ENCODE measurements at places on chromosomes 7 and 10.

DNA sequence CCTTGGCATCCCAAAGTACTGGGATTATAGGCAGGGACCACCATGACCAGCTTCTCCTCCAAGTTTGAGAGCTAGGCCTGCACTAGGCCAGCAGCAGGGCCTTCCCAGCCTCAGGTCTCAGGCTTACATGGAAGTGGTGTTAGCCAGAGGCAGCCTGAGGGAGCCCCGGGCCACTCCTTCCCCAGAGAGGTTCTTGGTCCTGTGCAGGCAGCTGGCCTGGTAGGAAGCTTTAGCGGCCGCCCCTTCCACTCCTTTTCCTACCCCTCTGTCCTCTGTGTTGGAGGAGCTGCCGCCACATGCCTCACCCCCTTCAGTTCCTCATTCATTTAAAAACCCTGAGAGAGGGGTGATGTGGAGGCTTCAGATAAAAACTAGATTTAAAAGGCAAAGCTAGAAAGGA is 40.3 kb downstream of the TSPAN15 start:
- no peak for DNase-seq

- peak; percentile 49 for DNase-seq
Observed at GRCh38 chr7:129950191-129950932, 2.4 kb downstream of the UBE2H start.

DNA sequence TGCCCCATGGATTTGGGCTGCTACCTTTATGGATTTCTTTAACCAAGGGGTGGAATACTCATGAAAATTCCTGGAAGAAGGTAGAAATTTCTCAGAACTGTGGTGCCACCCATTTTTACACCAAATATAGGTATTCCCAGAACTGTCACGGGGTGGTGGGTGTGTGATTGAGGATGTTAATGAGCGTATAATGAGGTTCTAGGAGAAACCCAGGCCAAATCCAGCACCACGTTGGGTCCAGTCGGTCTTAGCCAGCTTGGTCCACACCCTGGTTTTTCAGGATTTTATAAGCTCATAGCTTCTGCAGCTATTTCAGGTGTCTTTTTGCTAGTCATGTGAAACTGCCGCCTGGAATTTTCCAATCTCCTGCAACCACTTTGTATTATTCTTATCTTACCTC is 83.3 kb downstream of the HECW1 start:
- DNase-seq = no peak

DNA sequence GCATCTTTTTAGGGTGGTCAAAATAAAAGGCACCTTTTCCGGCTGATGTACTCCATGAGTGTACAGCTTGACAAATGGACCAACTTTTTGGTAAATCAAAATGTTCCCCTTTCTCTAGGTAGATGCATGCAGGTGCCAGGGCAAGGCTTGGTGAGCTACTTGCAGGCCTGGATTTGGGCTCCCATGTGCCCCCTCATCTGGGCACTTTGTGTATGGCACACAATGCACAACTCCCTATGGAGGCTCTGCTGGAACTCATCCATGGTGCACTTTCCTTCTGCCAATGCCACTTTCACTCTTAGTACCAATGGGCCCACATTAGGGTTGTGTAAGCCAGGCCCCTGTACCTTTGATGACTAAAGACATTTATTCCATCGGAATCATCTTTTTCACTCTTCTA is 300.8 kb downstream of the SDHAF3 start:
- DNase-seq = no peak

- no peak for DNase-seq
Observed at GRCh38 chr7:30937416-30937815, 25.8 kb downstream of the AQP1 start.

DNA sequence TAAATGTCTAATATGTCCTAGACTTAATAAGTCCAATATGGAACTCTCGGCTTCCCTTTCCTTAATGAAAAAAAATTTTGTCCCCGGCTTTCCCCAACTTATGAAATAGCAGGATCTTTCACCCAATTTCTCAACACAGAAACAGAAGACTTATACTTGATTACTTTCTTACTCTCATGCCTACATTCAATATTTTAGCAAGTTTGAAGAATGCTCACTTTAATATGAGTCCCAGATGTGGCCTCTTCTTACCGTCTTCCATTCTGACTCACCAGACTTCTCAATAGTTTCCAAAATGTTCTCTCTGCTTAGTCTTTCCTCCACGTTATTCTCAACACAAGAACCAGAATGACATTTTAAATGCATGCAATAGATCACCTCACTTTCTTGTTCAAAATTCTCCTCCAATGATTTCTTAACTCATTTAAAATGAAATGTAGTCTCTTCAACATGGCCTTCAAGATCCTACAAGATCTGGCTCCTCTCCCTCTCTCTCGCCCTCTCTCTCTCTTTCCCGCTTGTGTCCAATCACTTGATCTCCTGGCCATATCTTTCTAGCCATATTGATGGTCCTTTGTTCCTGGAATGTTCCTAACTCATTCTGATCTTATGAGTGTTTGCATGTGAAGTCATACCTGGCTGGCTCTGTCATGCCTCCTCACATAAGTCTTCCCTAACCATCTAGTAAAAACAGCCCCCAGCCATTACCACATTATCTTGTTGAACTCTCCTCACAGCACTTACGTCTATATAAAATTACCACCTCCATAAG is 119.7 kb upstream of the FAM3C start:
- no peak for DNase-seq

DNA sequence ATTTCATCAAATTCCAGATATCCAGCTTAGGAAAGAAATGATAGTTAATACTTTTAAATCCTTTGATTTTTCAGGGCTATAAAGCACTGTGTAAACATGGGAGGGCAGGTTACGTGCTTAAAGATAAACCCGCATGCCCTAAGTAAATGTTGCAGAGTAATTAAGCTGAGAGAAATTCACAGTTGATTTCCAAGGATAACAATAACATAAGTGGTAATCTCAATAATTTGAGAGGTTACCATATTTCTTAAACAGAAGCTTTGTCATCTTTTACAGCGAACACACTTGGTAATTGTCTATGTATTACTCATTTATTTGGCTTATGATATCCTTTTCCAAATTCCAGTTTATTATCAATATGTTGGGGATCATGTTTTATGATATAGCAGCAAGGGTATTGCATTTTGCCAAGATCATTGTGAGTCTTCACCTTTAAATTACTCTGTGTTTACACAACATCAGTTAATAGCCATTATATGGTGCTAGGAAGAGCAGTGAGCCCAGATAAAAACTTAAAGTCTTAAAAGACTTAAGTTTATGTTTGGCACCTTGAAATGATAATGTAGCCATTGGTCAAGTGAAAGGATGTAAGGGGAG is 15.4 kb downstream of the MGAM start:
- DNase-seq = no peak

GRCh38 chr10:14349081-14349480 is 18.4 kb upstream of the FRMD4A start:
- peak; percentile 54 for DNase-seq

GRCh38 chr10:97647556-97647955 is 7.1 kb downstream of the PI4K2A start:
- no peak for DNase-seq

- DNase-seq = no peak
Observed at GRCh38 chr10:118216571-118217170, 125.5 kb downstream of the FAM204A start.

- DNase-seq = no peak
Observed at GRCh38 chr10:1378473-1378872, 322.3 kb downstream of the WDR37 start.

DNA sequence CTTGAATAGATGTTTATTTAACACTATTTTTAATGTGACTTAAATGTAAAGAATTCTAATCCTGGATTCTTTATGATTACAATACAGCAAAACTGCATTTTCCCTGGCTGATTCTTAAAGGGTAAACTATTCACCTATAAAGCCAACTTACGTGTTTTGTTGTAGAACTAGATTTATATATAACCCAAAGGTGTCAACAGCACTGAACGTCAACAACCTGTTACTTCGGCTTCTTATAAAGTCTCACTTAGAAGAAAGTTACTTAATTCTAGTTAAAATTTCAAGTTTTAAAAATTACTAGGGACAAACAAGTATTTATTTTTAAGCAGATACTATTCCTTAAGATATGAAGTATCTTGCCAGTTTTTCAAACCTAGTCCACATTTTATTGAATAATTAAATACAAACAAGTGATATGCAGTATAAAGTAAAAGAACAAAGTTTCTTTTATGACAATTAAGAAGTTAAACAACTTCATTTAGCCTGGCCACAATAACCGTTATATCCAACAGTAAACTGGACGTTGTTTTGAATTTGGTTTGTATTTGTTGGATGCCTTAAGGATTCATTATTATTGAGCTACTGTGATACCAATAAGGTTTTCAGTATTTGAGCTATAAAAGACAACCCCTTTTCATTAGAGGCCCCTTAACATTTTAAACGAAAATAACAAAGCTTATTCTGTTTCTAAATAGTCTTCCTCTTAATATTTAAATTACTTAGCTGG is 83.1 kb downstream of the SNX10 start:
- DNase-seq = no peak

GRCh38 chr7:88015309-88015708 is 81.3 kb downstream of the ADAM22 start:
- DNase-seq = no peak

DNA sequence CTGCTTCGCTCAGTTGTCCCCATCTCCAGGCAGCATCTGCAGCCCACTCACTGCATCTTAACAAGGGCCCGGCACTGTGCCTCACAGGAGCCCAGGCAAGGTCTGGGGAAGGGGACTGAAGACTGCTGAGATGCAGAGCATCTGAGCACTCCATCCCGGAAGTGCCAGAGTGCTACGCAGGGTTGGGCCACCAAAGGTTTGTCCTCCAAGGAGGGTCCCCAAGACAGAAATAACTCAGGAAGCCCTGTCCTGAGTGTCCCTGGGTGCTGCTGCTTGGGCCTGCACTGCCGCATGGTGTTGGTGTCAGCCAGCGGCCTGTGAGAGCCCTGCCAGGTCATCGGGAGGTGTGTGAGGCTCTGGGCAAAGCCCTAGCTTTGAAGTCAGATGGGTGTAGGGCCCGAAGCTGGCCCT is 288.2 kb upstream of the ZMIZ1 start:
- no peak for DNase-seq

DNA sequence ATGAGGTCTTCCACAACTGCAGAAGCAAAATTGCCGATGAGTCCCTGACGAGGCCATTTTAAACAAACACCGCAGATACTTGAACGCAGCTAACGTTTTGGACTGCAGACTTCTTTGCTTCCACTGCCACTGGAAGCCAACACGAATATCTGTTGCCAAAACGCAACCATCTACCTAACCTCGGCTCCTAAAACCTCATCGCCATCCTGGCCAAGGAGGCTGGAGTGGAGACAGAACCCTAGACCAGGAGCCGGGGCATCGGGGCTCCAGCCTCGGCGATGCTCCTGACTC is 493 bp downstream of the WDR91 start:
- DNase-seq = peak; percentile 63

GRCh38 chr7:16791905-16792698 is 12.7 kb downstream of the AGR2 start:
- no peak for DNase-seq

DNA sequence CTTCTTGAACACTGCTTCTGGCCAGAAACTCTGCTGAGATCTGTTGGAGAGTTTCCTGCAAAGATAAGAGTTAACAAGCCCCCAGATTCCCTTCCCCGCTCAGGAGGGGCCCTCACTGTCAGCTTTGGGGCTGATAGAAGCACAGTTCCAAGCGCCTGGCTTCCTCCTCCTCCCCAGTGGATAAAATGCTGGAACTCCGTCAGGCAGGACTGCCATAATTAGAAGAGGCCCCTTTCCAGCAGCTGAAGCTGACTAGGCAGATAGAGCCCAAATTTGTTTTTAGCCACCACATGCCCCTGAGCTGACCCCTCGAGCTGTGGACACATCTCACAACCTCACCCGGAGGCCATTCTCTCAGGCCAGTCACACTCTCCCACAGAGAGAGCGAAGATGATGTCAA is 89.4 kb downstream of the TBXAS1 start:
- DNase-seq = no peak

DNA sequence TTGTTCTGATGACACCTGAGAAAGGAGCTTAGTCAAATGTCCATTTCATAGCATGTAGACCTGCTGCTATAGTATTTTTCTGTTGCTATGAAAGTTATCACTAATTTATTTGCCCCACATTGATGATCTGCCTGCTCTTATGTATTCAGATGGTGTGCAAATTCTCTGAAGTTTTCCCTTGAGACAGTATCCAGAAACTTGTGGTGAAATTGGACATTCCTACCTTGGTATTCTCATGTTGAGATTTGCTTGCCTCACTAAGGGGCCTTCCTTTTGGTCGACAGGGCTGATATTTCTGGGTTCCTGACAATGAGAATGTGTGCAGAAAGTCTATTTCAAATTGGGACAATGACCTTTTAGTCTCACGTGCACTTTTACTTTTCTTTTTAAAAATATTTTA is 253.2 kb upstream of the FZD8 start:
- DNase-seq = no peak

DNA sequence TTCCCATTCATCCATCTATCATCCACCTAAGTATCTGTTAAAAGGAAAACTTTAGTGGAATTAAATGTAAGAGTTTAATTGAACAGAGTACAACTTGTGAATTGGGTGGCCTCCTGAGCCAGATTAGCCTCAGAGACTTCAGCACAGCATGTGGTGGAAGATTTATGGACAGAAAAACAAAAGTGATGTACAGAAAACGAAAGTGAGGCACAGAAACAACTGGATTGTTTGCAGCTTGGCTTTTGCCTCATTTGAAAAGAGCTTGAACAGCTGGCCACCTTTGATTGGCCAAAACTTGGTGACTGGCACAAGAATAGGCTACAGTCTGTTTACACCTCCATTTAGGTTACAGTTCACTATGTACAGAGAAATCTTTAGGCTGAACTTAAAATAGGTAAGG is 1463.4 kb upstream of the CELF2 start:
- DNase-seq = no peak

GRCh38 chr10:130559547-130559880 is 423.3 kb downstream of the GLRX3 start:
- DNase-seq = no peak

DNA sequence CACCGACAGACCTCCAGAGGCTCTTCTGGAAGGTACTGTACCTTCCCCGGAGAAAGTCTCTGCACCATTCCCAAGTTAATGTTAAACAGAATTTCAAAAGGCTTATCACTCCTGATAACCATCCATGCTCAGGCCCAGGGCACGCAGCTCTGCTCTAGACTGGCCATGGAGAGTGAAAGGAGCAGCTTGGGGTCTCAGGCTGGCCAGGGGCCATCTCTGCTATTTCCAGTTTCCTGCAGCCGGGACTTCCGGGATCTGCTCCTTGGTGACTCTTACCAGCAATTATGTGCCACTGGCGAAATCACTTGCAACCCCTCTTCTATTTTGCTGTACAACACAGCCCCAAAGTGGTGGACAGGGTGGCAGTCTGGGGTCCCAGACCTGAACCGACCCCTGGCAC is 6.0 kb downstream of the CLDN15 start:
- DNase-seq = no peak

- no peak for DNase-seq
Observed at GRCh38 chr7:36951257-36951697, 227.0 kb upstream of the AOAH start.

DNA sequence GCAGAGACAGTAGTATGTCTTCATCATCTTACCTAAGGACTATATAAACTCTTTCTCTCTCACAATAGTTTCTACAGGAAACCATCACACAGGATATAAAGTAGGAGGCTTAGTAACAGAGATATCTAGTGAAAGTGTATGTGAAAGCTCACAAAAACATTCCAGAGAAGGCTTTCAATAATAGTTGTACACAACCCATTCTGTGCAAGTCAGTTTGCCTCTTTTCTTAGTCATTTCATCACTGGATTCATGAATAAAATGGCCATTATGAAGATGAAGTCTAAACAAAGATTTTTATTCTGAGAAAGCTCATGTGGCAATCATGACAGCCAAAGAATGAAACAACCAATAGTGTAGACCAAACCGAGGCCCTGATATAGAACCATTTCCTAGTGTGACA is 178.8 kb downstream of the GNAT3 start:
- DNase-seq = no peak

All from astrocyte of the hippocampus (primary cell).